ENCODE measurements at places on chromosomes 12 and 14.
A peak's percentile ranks its signal among the peaks of the same experiment; 100 is the strongest.

DNA sequence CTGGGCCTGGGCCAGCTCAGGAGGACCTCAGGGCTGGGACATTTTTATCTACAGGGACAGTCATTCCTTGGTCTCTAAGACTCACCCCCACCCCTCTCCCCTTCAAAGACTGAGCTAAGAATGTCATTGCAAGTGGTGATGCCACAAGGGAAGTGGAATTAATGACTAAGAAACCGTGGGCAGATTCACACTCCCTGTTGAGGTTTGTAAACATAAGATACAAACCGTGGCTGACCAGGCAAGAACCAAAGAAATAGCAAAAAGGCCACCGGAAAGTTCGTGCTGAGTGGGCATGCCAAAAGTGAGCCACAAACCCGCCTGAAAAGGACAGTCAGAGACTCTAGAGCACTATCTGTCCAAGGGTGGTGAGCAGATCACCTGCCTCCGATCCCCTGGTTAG lies 25.7 kb downstream of the NUAK1 start:
- peak; percentile 86 for DNase-seq

GRCh38 chr12:113788020-113788856 lies 177.9 kb downstream of the RBM19 start:
- peak; percentile 6 for DNase-seq

DNA sequence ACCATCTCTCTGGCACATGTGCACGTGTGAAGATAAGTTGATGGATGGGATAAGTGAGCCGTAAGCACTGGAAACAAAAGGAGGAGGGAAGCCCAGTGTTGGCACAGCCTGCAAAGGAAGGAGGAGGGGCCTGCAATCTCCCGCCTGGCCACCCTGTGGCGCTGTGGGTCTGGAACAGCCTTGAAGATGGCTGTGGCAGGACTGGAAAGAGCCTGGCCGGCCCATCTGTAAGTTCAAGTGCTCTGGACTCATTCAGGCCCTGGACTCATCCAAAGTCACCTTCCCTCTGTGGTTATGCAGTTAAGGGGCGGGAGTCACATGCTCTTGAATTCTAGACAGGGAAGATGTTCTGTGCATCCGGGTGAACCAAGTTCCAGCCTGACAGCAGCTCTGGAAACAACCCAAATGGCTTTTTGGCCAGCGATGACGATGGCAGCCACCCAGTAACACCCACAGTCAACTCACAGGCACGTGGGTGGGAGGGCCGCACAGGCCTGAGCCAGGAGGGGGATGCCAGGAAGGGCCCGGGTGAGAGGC lies 50.4 kb downstream of the CHGA start:
- DNase-seq: no peak

DNA sequence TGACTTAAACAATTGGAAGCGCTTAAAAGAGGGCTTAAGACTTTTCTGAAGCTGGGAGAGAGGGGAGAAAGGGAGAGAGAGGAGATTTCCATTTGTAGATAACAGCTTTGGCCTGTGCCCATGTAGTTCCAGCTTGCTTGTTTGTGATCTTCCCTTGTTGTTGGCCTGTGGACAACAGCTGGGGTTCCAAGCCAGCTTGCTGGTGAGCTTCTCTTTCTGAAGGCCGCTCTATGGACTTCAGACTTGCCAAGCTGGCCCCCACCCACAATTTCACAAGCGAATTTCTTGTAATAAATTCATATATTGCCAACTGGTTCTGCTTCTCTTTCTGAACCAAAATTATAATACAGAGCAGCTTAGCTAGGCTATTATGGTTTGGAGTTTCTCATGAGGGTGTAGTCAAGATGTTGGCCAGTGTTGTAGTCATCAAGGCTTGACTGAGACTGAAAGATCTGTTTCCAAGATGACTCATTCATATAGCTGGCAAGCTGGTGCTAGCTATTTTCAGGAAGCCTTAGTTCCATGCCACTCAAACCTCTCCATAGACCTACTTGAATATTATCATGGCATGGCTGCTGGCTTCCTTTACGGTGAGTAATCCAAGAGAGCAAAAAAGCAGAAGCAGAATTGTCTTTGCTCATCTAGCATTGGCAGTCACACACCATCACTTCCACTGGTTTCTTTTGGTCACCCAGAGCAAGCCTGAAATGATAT lies 89.4 kb downstream of the ATP23 start:
- peak; percentile 61 for DNase-seq

DNA sequence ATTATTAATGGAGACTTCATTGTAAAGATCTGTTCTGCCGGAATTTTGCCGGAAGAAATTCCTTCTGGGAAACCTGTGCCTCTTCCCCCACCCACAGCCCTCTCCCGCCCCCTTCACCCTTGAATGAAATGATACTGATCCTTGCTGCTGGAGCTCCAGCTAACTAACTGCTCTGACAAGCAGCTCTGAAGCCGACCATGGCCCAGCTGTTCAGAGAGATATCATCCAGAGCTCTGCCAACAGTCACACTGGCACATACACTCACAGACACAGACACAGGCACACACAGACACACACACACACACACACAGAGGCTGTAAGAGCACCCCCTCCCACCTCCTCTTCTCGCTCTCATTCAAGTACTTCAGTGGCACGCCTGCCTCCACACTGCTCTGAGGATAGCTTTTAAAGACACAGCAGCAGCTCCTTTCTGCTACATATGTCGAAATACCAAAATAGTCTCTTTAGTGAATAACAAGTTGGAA lies 88.6 kb downstream of the R3HDM2 start:
- DNase-seq: no peak

GRCh38 chr12:19525274-19525673 lies 86.0 kb downstream of the AEBP2 start:
- DNase-seq: no peak

DNA sequence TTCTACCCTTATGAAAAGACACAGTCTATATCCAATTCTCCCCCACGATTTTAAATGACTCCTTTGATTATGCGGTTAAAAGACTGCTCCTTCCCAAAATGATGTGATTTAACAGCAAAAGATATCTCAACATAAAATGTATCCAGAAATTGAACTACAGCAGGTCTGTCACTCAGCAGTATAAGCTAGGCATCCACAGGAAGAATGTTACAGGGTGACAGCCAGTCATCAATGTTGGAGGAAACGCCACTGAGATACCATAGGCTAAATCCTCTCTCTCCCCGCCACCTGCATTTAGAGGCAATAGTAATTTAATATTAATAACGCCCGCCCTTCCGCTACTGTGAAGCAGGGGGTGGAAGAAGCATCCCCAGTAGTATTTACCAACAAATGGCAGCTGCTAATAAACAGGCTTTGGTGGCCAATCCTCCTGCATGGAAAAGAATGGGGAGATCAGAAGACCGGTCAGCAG lies 613 bp downstream of the RECQL start:
- DNase-seq: no peak

GRCh38 chr14:94545131-94545841 lies 16.0 kb upstream of the SERPINA4 start:
- DNase-seq: no peak

GRCh38 chr12:79956896-79957295 lies 22.0 kb upstream of the PPP1R12A start:
- DNase-seq: no peak

- no peak for DNase-seq
Observed at GRCh38 chr12:22491034-22491433, 53.3 kb downstream of the C2CD5 start.

- DNase-seq: peak; percentile 54
Observed at GRCh38 chr14:51534610-51535011, 117.1 kb upstream of the FRMD6 start.

GRCh38 chr12:3732901-3733300 lies 20.0 kb downstream of the CRACR2A start:
- no peak for DNase-seq

- no peak for DNase-seq
Observed at GRCh38 chr12:25675808-25676207, 122.7 kb upstream of the LMNTD1 start.

- DNase-seq: no peak
Observed at GRCh38 chr14:67733616-67734015, 31.9 kb downstream of the RDH12 start.

DNA sequence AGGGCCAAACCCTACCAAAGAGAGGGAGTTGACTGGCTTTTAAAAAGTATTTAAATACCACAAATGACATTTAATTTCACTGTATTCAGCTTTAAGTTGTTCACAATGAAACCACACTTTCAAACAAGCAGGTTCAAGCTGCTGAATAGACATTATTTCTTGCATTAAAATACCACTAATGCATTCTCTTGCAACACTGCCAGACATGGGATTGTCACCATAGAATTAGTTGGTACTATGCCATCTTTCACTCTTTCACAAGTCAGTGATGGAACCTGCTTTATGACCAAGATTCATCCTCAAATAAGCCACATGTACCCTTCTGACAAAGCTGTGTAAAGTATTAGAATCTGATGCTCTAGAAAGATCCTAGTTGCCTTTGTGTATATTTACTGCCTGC lies 239.4 kb downstream of the PAWR start:
- no peak for DNase-seq

DNA sequence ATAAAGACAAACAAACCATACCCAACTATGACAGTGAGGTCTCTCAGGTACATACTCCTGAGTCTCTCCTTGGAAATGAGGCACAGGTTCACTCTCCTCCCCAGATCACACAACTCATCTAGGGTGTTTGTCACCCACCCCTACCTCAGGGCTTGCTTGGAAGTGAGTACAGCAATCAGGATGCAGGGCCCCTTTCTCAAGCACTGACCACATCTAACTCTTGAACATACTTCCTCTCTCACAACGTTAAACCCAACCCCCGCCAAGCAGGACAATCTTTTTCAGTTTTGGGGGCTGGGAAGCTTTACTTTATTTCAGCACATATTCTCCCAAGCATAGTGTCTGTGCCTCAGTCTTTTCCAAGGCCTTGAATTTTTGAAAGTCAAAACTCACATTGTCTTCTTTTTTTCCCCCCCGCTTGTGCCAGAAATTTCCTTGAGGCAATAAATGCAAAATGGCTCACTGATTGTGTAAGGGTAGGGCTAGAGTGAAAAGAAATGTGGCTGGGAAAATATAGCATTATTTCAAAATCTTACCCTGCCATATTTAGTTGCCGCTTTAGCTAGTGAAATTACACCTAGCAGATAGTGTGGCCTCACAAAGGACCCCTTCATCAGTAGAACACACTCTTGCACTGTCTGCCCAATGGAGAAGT lies 2.4 kb upstream of the GPR65 start:
- DNase-seq: no peak

- no peak for DNase-seq
Observed at GRCh38 chr12:91594715-91595114, 412.1 kb upstream of the DCN start.

- DNase-seq: no peak
Observed at GRCh38 chr12:99522456-99522855, 125.1 kb upstream of the GARIN6 start.

- no peak for DNase-seq
Observed at GRCh38 chr14:60815371-60815770, 80.8 kb downstream of the MNAT1 start.

DNA sequence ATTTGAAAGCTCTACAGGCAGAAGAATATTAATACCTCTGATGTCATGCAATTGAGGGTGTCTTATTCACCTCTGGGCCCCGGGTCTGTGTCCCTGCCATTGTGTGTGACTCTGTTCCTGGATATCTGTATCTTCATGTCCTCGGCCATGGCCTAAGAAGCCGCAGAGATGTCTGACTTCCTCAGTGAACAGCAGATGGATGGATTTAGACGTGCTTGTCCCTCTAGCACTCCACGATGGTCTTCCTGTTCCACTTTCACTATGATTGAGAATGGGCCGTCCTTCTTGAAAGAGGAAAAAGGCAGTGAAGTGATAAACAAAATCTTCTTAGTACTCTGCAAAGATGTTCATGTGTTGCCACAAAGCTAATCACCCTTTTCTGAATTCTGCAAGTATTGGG lies 217.4 kb downstream of the SLC41A2 start:
- DNase-seq: no peak

DNA sequence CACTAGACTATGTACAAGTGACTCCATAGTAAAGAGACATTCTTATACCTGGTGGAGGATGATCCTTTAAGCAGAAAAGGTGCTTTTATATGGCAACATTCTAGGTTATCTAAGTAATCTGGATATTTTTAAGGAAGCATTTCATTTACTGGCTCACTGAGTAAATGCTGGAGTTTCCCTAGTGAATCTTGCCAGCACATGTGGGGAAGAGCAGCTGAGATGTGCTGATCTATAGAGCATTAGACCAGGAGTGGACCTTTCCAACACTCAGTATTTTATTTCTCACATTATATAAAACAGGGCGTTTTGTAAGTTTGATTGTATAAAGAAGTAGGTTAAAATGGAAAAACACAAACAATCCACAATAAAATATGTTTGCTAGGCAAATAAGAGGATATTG lies 478.5 kb downstream of the ATP23 start:
- DNase-seq: no peak

GRCh38 chr14:92635031-92635430 lies 113.4 kb downstream of the LGMN start:
- peak; percentile 27 for DNase-seq

- DNase-seq: no peak
Observed at GRCh38 chr14:30768791-30769190, 105.6 kb upstream of the COCH start.

DNA sequence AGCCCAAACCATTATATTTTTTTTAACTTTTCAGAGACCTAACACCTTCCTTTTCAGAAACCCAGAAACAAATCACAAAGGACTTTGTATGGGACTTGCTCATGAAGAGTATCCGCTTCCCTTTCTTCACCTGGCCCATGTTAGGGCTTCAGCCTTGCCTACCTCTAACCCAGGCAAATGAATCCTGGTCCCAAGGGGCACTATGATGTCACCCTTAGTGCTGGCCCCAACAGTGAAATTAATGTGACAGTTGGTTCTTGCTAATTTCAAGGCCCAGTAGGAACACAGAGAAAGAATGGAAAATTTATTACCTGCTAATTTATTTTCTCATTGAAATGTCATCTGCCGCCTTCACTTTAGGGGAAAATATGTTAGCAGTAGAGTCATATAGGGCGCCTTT lies 179.8 kb upstream of the NRXN3 start:
- DNase-seq: no peak

GRCh38 chr14:32009221-32009975 lies 67.7 kb upstream of the ARHGAP5 start:
- no peak for DNase-seq

DNA sequence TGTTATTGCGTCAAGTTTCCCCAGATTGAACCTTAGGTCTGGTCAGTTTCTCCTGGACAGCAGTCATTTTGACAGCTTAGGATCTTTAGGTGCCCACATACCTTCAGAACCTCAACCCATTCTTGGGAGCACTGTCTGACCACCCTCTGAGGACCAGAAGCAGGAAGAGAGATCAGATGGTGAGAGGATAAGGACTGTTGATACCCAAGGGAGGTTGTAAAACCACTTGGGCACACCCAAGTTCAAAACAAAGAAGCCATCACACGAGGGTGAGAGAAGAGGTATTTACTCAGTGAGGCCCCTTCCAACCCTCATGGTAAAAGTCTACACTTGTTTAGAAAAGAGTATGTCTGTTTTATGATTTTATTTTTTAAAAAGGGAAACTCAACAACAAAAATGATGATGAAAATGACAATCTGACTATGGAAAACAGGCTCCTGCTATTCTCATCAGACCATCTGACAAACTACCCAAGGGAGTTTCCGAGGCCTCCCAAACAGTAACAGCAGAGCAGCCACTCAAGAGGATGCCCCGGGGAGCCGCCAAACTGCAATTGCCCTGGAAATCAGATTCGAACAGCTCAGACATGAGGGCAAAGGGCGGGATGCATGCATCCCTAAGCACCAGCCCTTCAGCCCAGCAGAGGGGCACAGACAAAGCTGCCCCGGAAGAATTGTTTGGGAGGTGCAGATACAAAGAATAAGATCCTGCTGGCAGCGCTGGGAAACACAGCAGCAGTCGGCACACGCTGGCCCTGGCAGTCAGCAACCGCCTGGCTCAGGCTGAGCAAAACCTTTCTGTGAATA lies 162.6 kb upstream of the PLEKHG7 start:
- no peak for DNase-seq
